ENCODE measurements at places on chromosomes 1 and 21.

DNA sequence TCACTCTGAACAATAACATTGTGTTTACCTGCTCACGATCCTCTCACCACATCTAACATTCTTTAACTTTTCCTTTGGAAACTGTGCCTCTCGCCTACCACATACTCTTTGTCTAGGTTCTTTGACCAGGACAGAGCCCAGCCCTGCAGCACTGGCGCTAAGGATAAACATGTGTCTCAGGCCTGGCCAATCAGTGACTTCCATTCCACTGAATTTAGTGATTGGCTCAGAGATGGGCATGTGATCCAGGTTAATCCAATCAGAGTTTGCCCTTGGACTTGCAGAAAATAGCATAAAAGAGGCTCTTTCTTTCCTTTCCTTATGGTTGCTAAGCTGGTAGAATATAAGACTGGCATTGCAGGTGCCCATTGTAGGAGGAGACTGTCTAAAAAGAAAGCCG is 605.7 kb downstream of the MATN1 start:
- no peak for DNase-seq

- DNase-seq = no peak
These were observed 1.2 kb downstream of the LRP8 start for GRCh38 chr1:53326598-53327181.

DNA sequence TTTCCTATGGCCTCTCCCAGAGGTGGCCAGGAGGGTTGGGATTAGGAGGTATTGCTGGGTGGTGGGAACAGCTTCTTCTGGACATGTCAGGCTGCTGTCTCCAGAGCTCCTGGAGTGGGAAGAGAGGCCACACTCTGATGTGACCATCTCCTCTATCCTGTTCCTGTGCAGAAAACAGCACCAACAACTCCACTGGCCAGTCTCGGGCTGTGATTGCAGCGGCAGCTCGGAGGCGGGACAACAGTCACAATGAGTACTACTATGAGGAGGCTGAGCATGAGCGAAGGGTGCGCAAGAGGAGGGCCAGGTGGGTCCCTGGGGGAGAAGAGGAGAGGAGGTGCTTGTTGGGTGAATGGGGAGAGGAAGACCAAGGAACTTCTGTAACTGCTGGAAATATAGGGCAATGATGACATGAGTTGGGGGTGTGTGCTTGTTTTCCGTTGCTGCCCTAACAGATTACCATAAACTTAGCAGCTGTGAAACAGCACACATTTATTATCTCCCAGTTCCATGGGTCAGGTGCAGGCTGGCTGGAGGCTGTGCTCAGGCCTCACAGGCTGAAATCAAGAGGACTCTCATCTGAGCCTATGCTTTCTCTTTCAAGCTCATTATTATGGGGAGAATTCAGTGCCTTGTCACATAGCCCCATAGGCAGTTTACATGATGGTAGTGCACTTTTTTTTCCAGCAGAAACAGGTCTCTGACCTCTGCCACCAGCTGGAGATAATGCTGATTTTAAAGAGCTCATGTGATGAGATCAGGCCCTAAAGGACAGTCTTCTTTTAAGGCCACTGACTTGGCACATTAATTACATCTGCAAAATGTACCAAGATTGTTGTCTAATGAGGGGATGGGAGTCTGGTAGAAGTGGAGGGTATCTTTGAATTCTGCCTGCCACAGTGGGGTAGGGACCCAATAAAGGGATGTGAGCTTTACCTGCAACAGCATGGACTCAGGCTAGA is 20.8 kb downstream of the VANGL2 start:
- no peak for DNase-seq

- DNase-seq = no peak
These were observed 104.8 kb upstream of the IPO9 start for GRCh38 chr1:201724039-201724765.

DNA sequence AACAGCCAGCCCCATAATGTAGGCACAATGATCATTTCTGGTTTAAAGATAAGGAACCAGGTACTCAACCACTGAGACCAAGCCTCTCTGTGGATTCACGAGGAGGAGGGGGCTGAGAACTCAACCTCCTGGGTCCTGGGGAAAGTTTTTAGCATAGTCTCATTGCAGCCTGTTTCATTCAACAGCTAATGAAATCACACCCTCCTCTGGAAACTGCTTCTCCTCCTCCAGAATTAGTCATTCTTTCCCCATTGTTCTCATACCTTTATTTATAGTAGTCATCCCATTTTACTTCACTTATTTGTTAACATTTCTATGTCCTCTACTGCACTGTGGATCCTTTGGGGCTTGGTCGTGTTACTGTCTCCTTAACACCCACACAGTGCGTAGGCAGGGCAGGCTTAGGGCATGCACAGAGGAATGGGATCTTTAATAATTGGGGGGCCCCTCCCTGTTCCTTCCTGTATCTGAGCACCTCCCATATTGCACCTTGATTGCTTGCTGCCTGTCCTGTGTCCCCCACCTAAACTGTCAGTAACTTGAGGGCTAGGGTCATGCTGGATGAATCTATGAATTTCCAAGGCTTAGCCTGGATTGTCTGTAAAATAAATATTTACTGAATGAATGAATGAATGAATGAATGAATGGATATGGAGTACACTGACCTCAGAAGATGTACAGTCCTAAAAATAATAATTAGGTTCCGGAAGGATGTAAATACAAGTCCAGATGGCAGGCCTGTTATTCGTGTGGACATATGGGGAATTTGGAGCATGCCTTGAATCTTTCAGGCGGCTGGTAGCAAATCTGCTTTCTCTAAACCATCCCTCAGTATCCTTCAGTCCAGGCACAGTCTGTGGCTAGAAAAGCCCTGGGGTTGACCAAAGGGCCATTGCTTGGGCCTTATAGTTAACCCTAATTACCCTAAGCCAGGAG is 153.8 kb upstream of the HMGB4 start:
- no peak for DNase-seq

Data from common myeloid progenitor, CD34-positive (primary cell).